Breast epithelium (tissue), 4 donors: ENCODE measurements at places on chromosomes 13 and 19.
A peak's percentile ranks its signal among the peaks of the same experiment; 100 is the strongest.

- no peak for DNase-seq
These were observed 10.7 kb downstream of the MZT1 start for GRCh38 chr13:72716776-72717175.

GRCh38 chr19:49496574-49497008 lies 357 bp downstream of the RPS11 start:
- DNase-seq, result no peak

DNA sequence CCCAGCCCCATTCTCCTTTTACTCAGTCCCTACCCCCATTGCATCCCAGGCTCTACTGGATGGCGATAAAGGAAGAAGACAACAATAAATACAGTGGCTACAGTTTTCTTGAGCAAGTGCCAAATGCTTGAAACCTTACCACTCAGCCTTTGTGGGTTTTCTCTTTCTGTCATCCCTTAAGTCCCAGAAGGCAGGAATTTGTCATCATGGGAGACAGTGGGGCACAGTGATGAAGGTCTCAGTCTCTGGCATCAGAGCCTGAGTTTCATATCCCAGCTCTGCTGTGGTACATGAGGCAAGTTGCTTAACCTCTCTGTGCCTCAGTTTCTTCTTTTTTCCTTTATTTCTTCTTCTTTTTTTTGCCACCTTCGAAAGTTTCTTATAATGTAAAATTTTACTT lies 5.1 kb upstream of the COMP start:
- DNase-seq, result no peak

GRCh38 chr13:102650444-102650843 lies 44.4 kb downstream of the METTL21C start:
- DNase-seq, result no peak

GRCh38 chr19:52028027-52028779 lies at the start of gene ZNF614:
TSS of gene ZNF614 (minus strand) at chr19:52028379. CDS start at chr19:52025745, 2,634 bp downstream.
- DNase-seq, result peak; percentile 71

DNA sequence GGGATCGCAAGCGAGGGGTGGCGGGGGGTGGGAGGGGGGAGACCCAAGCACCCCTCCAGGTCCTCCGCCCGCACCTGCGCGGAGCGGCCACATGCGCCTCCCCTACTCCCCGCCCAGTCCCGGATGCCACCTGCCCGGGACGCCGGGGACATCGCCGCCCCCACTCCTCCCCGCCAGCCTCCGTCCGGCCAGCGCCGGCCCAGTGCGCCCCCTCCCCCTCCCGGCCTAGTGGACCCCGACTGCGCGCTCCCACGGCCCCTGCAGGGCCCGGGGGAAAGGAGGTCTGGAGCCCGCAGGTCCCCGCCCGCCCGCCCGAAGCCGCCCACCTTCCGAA lies 263 bp downstream of the RHPN2 start:
- DNase-seq, result peak; percentile 72

- DNase-seq, result no peak
These were observed 19.2 kb downstream of the PARP4 start for GRCh38 chr13:24493356-24493755.

- no peak for DNase-seq
These were observed 20.1 kb downstream of the NOTCH3 start for GRCh38 chr19:15180451-15181390.

GRCh38 chr13:81314461-81314860 lies 973.5 kb upstream of the SPRY2 start:
- no peak for DNase-seq

GRCh38 chr13:71149498-71150363 lies 717.3 kb downstream of the DACH1 start:
- no peak for DNase-seq

- no peak for DNase-seq
These were observed 16.1 kb upstream of the TPP2 start for GRCh38 chr13:102580552-102581169.

DNA sequence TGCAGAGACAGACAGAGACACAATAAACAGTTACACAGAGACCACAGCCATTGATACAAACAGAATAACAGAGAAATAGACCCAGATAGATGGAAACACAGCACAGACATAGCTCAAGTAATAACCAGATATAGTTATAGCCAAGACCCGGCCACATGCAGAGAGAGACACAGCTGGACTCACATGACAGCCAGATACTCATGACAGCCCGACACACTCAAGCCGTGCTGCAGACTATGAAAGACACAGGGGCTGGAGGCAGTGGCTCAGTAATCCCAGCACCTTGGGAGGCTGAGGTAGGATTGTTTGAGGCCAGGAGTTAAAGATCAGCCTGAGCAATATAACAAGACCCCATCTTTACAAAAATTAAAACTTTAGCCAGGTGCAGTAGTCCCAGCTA lies 1.6 kb upstream of the DENND1C start:
- DNase-seq, result no peak

- no peak for DNase-seq
These were observed 531.9 kb downstream of the KLF12 start for GRCh38 chr13:73602295-73602694.

DNA sequence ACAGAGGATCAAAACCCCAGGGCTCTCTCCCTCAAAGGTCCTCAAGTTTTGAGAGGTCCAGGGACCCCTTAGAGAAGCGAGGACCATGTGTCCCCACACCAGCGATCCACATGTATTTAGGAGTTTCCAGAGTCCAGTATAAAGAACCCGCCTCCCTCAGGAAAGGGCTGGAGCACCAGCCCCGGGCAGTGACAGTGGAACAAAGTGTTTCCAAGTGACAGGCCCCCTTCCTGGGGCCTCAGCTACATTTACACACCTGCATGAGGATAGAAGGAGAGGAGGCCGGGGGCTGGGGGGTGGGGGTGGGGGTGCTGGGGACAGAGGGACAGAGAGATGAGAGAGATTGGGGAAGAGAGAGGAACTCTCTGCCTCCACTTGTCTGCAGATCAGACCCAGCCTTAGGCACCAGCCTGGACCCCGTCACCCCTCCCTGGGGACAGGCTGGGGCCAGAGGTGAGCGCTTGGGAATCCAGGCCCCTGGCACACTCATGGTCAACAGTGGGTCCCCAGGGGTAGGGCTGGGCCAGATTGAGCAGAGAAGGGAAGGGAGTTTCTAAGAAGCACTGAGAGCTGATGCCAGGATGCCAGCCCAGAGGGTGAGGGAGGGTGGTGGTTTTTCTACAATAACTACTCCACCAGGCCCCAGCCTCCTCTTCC lies 802 bp downstream of the BCAM start:
- DNase-seq, result no peak

GRCh38 chr19:46471811-46472543 lies 614 bp upstream of the PNMA8A start:
- DNase-seq, result no peak

DNA sequence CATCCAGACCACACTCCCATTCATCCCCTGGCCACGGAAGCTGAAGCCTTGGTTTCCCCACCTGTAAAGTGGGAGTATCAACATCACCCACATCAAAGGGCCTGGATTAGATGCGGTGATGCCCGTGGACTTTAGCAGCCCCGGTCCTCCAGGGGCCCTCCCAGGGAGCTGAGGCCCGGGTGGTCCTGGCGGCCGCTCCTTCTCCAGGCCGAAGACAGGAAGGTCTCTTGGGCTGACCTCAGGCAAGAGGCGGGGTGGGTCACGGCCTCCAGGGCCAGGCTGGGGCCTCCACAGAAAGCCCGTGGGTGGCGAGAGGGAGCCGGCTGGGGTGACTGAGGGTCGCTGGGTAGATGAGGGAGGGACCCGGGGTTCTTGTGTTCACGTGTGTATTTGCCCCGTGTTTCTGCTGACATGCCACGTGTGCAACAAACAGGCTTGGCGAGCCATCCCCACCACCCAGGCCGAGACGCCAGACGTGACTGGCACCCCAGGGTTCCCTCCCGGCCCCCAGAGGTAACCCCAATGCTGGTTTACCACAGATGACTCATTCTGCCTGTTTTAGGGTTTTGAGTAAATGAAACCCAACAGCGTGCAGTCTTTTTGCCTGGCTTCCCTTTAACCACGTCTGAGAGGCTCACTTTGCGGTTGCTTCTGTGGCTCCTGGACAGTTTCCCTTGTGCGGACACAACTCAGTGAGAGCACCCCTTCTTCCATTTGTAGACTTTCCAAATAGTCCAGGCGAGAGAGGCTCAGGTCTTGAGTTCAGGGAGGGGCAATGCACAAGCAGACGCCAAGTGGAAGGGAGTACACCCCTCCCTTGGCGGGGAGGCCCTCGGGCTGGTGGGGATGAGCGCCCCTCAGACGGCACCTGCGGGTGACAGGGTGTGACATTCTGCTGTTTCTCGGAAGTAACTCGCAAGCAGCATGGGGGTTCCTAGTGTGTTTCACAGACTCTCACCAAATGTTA lies 42.9 kb downstream of the C13orf46 start:
- no peak for DNase-seq

DNA sequence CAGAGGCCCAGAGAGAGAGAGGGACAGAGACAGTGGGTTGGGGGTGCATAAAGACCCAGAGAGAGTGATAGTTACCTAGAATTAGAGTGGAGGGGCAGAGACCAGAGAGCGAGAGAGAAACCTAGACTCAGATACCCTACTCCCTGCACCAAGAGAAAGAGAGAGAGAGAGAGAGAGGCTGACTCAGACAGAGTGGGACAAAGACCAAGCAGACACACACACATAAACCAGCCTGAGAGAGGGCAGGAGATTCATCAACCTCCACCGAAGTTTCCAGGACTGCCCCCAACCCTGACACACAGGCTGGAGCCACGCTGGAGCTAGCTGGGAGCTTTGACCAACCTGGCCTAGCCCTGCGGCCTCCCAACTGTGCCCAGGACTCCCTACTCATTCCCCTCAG lies 12.9 kb downstream of the SYT3 start:
- DNase-seq, result no peak

GRCh38 chr19:43468354-43469159 lies 3.1 kb upstream of the LYPD3 start:
- no peak for DNase-seq

GRCh38 chr13:25899952-25900351 lies 151.9 kb downstream of the SHISA2 start:
- no peak for DNase-seq

- DNase-seq, result peak; percentile 98
These were observed at the start of gene CLPTM1 for GRCh38 chr19:44954649-44955504. TSS of gene CLPTM1 (plus strand) at chr19:44955380. CDS start at chr19:44955396, 16 bp downstream.

- no peak for DNase-seq
These were observed 1.8 kb upstream of the MED4 start for GRCh38 chr13:48096670-48097069.

DNA sequence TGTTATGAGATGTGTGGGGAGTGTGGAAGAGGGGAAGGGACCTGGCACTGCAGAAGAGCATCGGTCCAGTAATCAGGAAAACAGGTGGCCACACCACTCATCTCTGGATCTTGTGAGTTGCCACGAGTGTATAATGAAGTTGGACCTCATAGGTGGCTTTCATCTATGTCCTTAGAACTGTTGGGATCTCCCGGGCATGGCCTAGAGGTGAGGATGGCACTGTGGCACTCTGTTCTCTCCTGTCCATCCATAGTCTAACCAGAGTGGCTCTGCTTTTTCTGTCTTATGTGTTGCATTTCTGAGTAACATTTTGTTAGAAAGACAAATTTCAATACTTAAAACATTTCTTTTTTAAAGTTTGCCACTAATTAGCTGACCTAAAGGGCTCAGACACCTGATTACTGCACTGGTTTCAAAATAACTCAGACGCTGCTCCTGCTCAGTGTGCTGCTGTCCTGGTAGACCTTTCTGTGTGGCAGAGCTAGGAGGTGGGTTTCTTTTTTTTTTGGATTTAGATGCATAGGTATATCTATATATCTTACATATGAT lies 5.5 kb downstream of the CNMD start:
- no peak for DNase-seq

DNA sequence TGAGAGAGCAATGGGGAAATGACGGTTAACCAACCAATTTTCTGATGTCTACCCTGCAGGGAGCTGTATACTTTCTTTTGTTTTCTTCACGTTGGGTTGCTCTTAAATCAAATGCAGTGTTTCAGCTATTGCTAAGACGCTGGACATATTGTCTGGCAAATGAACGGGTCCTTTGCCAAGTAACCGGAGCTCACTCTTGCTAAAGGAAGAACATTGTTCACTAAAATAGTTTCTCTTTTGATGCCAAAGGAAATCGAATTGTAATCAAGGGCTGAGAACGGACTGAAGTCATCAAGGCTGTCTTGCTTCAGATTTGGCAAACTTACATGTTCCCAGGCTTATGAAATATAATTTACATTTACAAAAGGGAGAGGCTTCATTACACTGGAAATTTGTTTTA lies 142.3 kb upstream of the ARGLU1 start:
- DNase-seq, result no peak

- no peak for DNase-seq
These were observed 235.3 kb downstream of the KLF12 start for GRCh38 chr13:73898899-73899298.

DNA sequence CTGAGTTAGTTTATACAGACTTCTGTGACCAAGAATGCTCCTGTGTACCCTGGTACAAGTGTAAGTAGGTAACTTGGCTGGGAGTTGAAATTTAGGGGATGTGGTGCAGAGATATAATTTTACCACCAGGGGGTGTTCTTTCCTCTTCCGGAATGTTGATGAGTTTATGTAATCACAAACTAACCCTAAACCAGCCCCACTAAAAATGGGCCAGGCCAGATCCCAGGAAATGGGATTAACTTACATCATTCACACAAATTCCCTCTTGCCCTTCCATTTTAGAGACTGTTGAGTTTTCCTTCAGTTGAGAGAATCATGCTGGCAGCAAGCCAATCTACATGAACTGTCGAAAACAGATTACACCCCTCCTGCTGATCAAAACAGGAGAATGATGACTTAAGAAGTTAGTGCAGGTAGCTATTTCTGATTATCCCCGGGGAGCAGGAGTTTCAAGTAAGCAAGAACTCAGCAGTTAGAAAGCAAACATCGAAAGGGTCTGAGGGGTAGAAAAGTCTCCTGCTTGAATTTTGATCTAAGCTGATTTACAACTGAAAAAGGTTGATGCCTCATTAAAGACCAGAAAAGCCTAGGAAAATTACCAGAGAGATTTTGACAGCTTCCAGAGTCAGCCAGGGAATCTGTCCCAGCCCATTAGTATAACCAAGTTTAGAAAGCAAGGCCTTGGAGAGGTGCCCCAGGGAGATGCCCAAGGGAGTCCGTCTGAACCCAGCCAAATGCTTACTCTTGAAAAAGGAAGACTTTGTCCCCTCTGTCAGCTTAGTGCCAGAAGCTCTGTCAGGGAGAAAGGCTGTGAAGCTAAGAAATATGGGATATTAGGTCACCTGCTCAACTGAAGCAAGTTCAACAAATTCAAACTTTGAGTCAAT lies 32.3 kb upstream of the MED4 start:
- no peak for DNase-seq

DNA sequence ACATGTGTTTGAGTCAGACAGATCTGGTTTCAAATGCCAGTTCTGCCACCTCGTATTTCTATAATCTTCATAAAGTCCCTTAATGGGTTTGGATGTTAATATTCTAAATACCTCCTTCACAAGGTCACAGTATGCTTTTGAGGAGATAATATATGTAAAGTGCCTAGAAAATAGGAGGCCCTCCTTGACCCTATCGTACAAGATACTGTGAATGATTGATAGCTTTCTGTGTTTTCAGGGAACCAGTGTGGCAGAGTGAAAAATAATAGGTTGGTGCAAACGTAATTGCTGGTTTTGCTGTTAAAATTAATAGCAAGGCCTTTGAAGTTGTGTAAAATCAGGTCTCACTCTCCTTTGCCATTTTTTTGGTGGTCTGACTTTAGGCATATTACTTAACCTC lies 77.5 kb upstream of the SCEL start:
- no peak for DNase-seq
